ENCODE measurements at places on chromosomes 6 and 20.

GRCh38 chr6:16473908-16474771 is 235.8 kb downstream of the GMPR start:
- DNase-seq, result no peak

GRCh38 chr6:168035661-168036545 is 38.4 kb downstream of the KIF25 start:
- DNase-seq, result peak; percentile 60

- DNase-seq, result no peak
Observed at GRCh38 chr6:99096170-99096569, 148.4 kb upstream of the FBXL4 start.

GRCh38 chr6:34657037-34657306 is 39.6 kb downstream of the ILRUN start:
- no peak for DNase-seq

DNA sequence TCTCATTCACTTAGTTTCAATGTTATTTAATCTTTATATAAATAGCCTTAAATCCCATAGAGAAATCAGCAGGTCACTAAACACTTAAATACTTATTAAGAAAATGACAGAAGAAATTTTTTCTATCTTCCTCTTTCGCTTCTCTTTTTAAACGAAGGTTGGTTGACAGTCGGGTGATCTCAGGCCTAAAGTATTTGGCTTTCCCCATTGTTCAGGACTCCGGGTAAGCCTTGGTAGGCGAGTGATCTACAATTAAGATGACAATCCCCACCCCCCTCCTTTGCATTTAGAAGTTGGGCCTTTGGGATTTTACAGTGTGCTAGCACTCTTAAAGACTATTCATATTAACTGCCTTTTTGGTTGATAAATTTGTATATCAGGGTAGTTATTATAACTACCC is 19.7 kb upstream of the UTRN start:
- DNase-seq, result no peak

GRCh38 chr6:108588586-108588985 is 27.9 kb downstream of the FOXO3 start:
- peak; percentile 45 for DNase-seq

- DNase-seq, result no peak
Observed at GRCh38 chr20:48970681-48971365, 49.3 kb downstream of the ARFGEF2 start.

- DNase-seq, result no peak
Observed at GRCh38 chr20:35150846-35151579, 3.9 kb upstream of the EDEM2 start.

- DNase-seq, result no peak
Observed at GRCh38 chr6:11227698-11228097, 4.8 kb downstream of the NEDD9 start.

DNA sequence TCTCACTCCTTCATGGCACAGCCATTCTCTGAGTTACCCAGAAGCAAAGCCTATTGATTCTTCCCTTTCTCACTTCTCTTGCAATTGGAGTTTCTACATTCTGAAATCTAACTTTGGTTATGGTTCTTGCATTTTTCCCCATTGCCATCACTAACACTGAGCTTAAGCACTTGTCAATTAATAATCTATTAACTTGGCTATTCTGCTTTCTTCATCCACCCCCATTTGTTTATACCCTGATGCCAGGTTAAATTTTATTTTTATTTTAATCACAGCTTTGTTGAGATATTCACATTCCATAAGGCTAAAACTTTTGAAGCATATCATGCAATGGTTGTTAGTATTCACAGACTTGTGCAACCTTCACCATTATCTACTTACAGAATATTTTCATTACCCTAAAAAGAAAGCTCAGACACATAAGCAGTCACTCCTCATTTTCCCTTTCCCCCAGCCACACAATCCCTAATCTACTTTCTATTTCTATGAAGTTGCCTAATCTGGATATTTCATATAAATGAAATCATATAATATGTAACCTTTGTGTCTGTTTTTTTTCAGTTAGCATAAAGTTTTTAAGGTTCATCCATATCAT is 222.3 kb downstream of the UBE3D start:
- DNase-seq, result no peak

DNA sequence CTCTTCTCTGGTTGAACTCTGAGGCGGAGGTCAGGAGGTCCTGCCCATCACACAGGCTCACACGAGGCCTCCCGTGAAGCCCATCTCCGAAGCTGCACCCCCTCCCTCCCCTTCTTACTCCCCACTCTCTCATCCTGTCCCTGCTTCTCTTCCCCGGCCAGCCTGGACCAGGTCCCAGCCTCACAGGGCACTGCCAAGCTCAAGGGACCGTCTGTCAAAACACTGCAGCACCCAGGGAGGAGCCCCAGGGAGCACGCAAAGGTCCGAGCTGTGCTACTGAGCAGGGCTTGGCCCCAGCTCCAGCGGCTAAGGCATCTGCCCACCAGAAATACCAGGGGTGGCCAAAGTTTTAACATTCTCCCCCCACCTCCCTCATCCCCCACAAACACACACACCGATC is 70.0 kb downstream of the PSMG4 start:
- no peak for DNase-seq

- DNase-seq, result no peak
Observed at GRCh38 chr20:10994991-10995700, 321.3 kb upstream of the JAG1 start.

DNA sequence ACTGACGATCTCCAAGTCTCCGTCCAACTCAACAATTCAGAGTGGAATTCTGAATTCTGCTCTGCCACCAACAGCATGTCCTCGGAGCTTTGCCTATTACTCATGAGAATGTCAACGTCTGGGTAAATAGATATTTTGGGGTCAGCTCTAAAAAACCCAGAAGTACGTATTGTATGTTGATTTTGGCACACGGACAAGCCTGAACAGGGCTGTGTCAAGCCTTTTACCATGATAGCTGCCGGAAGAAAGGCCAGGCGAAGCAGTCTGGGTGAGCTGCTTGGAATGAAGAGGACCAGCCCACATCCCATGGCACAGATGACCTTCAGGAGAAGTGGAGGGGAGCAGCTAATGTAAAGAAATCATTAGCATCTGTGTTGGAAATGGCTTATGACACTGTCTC is 88.0 kb upstream of the JAG1 start:
- DNase-seq, result no peak

GRCh38 chr6:21457647-21458046 is 135.9 kb upstream of the SOX4 start:
- DNase-seq, result no peak

DNA sequence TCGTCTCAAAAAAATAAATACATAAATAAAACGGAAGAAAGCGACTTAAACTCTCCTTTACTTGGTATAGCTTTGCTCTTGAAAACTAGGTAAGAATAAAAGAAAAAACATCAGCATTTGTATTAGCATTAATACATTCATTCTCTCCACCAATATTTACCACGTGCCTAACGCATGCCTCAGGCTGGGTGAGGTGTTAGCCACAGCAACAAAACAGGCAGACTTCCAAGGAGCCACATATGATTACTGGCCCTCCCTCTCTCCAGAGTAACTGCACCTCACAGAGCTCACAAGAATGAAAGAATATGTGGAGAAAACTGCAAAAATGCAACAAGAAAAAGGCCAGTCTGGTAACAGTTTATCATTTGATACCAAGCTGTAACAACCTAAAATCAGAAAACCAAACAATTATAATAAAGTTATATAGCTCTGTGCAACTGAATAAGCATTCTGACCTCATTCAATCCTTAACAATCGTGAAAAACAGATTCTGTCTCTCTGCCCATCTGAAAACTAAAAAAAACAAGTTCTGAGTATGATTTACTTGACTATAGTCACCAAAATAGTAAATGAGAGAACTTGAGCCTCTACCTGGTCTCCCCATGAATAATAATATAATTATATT is 5.2 kb downstream of the NAPB start:
- no peak for DNase-seq

GRCh38 chr20:49880724-49881445 is 34.4 kb downstream of the SPATA2 start:
- DNase-seq, result no peak

GRCh38 chr6:101543796-101544195 is 150.3 kb downstream of the GRIK2 start:
- DNase-seq, result no peak

- DNase-seq, result peak; percentile 62
Observed at GRCh38 chr6:107652526-107653182, 162.7 kb downstream of the SOBP start.

- no peak for DNase-seq
Observed at GRCh38 chr20:49582413-49583334, 14.7 kb upstream of the PTGIS start.

DNA sequence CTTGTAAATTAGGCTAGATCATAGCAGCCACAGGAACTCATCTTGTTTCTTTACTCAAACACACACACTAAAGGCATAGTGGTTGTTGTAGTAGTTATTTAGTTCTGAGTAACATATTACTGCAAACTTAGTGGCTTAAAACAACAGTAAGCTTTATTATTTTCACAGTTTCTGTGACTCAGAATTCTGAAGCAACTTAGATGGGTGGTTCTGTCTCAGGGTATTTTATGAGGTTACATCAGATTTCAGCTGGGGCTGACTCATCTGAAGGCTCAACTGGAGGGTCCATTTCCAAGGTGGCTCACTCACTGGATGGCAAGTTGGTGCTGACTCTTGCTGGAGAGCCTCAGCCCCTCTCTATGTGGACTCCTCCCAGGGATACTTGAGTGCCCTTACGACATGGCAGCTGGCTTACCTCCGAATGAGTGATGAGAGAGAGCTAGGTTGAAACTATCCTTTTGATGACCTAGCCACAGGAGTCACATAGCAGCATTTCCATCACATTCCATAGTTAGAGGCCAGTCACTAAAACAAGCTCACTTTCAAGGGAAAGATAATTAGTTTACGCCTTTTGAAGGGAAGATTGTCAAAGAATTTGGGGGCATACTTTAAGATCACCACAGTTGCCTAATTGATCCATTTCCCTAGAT is 136.5 kb upstream of the PRND start:
- DNase-seq, result peak; percentile 19

- no peak for DNase-seq
Observed at GRCh38 chr6:27148404-27148795, 99.1 kb upstream of the PRSS16 start.

DNA sequence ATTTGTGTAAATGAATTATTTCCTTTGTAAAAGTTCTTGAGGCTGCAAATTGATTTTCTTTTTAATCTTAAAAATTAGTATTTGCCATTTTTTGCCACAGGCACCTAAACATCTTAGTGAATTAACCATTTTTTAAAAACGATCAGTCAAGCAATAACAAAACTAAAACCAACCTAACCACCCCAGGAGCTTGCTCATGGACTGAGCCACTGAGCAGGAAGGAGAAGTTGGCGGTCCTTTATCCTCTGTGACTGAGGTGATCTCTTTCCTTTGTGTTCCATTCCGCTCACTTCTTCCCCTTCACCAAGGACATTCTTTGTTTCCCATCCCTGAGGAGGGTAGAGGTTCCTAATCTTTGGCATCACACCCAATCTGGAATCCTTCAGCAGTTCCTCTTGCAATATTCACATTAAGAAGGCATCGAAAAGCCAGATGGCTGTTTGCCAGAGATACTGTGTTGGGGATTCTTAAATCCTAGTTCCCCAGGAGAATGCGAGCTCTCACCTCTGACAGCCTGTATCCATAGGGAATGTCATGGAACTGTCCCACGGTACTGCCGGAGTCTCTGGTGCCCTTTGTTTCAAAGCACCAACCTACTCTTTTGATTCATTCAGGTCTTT is 30.5 kb downstream of the RPRD1B start:
- DNase-seq, result no peak

DNA sequence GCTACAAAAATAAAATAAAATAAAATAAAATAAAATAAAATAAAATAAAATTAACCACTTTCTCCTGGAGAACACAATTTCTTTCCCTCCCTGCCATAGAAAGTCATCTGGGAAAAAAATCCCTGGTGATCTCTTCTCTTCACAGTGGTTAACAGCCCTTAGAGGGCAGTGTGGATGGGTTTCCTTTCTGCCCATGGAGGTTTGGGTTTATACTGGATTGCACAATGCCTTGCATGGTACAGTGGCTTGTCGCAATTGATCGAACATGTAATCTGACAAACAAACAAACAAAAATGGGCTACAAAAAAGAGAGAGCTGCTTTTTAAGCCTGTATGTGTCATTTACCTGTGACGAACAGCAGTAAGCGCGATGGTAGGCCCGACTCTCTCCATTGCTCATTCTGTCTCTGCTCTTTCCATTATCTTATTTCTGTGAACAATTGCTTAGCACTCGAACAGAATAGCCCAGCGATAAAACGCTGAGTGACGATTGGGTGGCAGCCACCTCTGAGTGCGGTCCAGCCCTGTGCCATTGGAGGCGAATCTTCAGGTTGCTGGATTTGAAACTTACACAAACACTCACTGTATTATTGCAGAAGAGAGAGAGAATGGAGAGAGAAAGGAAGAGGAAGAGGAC is 166.1 kb downstream of the CD83 start:
- no peak for DNase-seq

DNA sequence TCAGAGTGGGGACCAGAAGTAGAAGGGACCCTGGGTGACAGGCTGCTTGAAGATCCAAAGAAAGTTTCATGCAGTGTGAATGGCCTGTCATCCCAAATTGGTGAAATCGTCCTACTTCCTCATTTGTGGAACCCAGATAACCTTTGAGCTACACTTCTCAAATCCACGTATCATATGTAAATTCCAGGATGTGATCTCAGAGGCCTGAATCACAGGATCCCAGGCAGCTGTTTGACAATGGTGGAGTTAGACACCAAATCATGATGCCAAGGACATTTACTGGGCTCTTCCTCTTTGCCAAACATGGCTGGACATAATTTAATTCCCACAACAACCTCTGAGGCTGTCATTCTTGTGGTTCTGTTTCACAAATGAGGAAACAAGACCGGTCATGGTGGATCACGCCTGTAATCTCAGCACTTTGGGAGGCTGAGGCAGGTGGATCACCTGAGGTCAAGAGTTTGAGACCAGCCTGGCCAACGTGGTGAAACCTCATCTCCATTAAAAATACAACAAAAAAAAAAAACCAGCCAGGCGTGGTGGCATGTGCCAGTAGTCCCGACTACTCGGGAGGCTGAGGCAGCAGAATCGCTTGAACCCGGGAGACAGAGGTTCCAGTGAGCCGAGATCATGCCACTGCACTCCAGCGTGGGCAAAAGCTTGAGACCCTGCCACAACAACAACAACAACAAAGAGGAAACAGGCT is 39.9 kb upstream of the TTPAL start:
- DNase-seq, result peak; percentile 35

- DNase-seq, result no peak
Observed at GRCh38 chr6:35605600-35605999, 83.1 kb downstream of the FKBP5 start.

- DNase-seq, result peak; percentile 52
Observed at GRCh38 chr20:47392721-47393073, 36.2 kb upstream of the ZMYND8 start.

GRCh38 chr6:33140556-33140955 is 51.7 kb downstream of the COL11A2 start:
- DNase-seq, result no peak
